ENCODE measurements at places on chromosomes 6 and 20.

- DNase-seq, result peak; percentile 99
Observed at GRCh38 chr6:71478834-71479541, 190.4 kb downstream of the OGFRL1 start.

DNA sequence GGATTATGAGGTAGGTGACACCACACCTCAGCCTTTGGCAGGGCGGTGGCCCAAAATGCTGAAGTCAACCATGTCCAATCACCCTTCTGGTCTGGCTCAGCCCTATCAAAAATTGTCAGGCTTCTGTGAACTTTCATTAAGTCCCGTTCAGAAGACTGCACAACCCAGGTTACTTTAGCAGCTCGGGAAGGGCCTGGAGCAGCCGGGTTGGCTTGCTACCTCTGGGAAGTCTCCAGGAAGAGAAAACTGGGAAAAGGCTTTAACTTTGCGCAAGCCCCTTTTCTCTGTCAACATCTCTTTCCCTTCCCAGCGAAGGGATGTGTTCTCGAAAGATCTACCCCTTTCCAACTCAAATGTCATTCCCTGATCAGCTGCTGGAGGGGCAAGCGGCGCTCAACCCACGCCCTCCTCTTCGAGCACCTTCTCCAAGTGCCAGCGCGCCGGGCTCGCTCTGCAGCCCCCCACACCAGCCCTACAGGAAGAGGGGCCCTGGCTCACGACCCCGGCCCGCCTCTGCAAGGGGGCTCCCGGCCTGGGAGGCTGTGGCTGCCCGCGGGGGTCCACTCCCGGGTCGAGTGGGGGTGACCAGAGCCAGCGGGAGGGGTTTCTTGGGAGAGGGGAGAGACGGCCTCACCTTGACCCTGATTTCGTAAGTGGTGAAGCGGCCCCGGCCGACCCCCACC is 573 bp downstream of the SNX3 start:
- peak; percentile 48 for DNase-seq

GRCh38 chr20:53996584-53997486 is 73.6 kb downstream of the BCAS1 start:
- DNase-seq, result no peak

- peak; percentile 74 for DNase-seq
Observed at GRCh38 chr6:74369556-74369993, 673.6 kb downstream of the CD109 start.

GRCh38 chr6:31736768-31737314 is 511 bp upstream of the CLIC1 start:
- DNase-seq, result no peak

DNA sequence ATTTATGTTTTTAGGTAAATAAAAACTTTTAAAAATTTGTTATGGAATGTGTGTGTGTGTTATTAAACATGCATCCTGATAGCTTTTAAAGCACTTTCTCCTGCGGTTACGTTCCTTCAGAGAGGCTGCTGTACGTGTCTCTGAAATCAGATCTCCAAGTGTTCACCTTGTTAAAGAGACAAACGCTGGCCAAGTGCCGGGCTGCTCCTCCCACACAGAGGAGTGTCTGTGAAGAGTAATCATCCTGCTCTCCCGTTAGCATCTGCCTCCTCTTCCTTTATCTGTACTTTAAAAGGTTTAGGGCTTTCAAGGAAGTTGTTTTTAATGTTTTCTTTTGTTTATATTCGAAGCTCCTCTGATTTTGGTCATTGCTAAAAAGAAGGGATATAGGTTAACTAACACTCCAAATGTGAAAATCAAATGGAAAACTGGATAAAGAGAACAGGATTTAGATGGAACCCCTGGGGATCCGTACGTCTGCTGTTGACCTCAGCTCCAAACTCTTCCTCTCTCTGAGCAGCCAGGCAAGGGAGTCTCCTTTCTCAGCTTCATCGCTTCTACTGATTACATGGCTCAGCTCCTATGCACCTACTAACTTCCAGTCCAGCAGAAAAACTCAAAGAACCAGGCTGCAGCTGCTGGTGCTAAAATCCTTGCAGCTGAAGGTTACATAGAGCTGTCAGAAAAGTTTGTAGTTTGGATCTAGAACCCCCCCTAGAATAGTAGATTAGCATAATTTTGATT is 20.0 kb downstream of the IRF4 start:
- no peak for DNase-seq

- no peak for DNase-seq
Observed at GRCh38 chr20:13337090-13337784, 116.2 kb downstream of the ISM1 start.

- DNase-seq, result peak; percentile 25
Observed at GRCh38 chr6:145368075-145368474, 367.2 kb downstream of the EPM2A start.

DNA sequence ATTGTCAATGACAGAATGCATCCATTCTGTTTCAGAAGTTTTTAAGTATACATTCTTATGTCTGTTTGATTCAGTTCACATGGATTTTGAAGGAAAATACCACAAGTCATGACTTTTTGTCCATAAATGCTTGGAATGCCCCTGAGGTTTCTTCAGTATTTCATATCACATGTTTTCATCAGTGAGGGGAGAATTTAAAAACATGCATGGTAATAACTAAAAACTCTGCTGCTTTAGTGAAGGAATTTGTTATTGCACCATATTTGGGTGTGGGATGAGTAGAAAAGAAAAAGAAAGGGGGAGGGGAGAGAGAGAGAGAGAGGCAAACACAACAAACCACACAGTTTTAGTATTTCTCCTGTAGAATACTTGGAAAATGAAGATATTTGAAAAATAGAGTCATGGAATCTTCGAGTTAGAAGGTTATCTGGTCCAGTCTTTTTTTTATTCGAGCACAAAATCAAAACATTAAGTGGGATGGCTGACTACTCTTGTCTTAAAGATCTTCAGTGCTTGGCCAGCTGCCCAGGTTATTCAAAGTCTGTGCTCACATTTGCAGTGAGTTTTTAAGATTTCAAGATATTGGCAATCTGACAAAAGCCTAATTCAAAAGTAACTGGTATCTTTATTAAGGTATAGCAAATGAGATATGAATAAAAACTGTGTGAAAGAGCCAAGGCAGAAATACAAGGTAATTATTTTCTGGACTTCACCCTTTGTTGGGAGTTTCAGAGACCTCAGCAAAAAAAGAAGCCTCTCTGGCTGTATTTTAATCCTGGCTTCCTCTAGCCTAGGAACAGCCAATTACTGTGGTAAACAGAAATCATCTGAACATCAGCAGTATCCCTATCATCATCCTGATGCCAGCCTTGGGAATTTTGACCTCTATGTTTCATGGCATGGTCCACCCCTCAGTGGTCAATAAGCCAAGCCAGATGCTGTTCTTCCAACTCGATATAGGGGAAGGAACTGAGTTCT is 687.9 kb upstream of the CITED2 start:
- peak; percentile 99 for DNase-seq

GRCh38 chr6:111074311-111074710 is 13.0 kb upstream of the SLC16A10 start:
- DNase-seq, result no peak

Data from AG10803 (cell line).